ENCODE measurements at places on chromosomes 7 and 10.

DNA sequence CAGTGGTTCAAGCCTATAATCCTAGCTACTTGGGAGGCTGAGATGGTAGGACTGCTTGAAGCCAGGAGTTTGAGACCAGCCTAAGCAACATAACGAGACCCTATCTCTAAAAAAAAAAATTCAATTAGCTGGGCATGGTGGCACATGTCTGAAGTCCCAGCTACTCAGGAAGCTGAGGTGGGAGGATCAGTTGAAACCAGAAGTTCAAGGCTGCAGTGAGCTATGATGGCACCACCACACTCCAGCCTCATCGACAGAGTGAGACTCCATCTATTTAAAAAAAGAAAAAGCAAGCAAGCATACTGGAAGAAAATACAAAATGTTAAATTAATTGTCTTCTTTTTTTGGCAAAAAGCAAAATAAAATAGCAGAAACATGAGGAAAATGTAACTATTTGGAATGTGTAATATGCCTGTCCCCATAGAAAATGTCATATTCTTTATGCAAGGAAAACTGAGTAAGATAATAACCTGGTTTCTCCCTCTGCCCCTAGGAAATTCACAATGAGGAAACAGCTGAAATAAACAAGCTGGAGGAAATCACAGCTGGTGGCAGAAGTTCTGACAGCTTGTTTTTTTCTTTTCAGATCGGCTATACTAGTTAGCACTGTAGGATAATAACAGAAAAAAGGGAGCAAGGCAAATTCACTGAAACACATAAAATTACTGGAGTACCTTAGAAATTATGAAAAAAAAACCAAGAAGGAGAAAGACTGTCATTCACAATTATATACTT, 48.5 kb downstream of the HERPUD2 start:
- DNase-seq, result no peak

DNA sequence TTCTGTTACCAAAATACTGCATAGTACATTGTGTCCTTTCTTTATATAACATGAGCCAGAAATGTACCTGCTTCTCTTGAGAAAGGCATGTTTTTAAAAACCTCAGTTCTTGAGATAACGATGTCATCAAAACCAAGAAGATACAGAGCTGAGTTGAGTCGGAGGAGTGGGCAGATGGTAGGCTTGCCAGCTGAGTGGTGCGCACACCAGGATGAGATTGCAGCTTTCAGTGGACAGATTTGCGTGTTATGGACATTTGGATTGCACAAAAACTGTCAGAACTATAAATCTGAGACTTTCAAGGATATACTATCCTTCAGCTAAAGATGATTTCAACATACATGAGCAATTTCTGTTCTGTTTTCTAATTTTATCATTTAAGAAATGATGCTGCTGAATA, 25.0 kb downstream of the PRKAR2B start:
- DNase-seq, result no peak

- no peak for DNase-seq
Observed at GRCh38 chr10:88995156-88995876, 4.7 kb downstream of the FAS start.

- DNase-seq, result no peak
Observed at GRCh38 chr7:23965296-23965695, 255.3 kb downstream of the STK31 start.

- DNase-seq, result no peak
Observed at GRCh38 chr7:38760226-38760625, 129.1 kb upstream of the AMPH start.

DNA sequence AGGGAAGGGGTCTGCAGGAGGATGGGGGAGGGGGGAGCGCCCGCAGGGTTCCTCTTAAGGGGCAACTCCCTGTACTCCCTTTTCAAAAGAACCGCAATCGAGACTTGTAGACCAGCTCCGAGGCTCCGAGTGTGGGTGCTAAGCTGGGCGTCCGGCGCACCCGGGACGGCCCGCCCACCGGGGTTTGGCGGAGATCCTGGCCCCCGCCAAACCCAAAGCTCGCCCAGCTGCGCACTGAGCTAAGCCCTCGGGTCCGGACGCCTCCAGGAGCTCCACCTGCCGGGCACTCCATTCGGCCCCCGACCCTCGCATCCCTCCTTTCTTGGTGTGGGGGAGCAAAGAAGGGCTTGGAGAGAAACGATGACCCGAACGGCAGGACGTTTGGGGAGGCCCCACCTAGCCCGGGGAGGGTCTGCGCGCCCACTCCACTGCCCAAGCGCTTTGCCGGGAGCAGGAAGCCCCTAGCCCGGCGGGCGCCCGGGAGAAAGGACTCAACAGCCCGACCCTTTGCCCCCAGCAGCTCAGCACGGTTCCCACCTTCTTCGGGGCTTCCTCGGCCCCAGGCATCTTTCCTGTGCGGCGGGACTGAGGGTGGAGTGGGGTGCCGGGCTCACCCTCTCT, 651 bp downstream of the AFAP1L2 start:
- DNase-seq, result no peak

DNA sequence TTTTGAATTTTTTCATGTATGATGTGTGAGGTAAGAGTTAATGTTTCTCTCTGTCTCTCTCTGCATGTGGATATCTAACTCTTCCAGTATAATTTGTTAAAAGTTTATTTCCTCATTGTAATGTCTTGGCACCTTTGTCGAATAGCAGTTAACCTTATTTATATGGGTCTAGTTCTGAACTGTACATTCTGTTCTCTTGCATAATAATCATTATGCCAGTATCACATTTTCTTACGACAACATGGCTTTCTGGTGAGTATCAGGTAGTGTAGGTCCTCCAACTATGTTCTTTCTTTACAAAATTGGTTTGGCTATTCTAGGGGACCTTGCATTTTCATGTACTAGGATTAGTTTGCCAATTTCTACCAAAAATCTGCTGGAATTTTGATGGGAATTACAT, 337.0 kb upstream of the FZD8 start:
- DNase-seq, result no peak

GRCh38 chr7:23696916-23697441, 13.0 kb upstream of the STK31 start:
- peak; percentile 15 for DNase-seq

- DNase-seq, result no peak
Observed at GRCh38 chr7:30694218-30694745, 12.0 kb upstream of the CRHR2 start.

GRCh38 chr7:70775570-70776156, 356.3 kb upstream of the GALNT17 start:
- DNase-seq, result no peak

GRCh38 chr10:62188021-62188616, 80.5 kb downstream of the RTKN2 start:
- no peak for DNase-seq

DNA sequence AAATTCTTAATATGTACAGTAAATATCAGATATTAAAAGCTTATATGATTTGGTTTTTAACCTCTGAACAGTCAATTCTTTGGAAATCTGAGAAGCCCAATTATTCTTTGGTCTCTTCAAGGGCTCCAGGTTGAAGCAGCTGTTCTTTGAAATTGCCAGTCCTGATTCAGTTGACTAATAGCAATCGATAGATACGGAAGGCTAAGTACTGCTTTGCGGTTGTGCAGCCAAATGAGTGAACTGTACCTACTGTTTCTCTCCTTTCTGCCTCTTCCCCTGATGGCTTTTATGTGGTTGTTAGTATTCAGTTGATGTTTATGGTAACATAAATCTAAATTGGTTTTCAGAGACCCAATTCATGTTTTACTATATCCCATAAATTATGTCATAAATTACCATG, 103.1 kb upstream of the RPA3 start:
- DNase-seq, result no peak

GRCh38 chr10:114188001-114188400, 8.8 kb downstream of the TDRD1 start:
- no peak for DNase-seq

DNA sequence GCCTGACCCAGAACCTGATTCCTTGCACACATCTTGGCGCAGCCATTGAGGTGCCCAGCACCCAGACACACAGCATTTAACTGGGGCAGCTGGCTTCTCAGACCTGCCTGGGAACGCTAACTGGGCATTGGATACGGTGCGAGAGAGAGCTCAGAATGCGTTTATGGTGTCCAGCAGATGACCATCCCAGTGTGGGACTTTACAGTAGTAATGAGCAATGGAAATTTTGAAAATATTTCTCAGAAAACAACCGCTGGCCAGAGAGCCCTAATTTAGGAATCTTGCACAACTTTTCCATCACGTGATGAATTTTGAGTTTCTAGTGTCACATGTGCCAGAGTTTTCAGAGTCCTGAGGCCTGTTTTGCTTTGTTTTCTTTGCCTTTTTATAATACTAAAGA, 78.2 kb upstream of the SEC61G start:
- DNase-seq, result no peak

DNA sequence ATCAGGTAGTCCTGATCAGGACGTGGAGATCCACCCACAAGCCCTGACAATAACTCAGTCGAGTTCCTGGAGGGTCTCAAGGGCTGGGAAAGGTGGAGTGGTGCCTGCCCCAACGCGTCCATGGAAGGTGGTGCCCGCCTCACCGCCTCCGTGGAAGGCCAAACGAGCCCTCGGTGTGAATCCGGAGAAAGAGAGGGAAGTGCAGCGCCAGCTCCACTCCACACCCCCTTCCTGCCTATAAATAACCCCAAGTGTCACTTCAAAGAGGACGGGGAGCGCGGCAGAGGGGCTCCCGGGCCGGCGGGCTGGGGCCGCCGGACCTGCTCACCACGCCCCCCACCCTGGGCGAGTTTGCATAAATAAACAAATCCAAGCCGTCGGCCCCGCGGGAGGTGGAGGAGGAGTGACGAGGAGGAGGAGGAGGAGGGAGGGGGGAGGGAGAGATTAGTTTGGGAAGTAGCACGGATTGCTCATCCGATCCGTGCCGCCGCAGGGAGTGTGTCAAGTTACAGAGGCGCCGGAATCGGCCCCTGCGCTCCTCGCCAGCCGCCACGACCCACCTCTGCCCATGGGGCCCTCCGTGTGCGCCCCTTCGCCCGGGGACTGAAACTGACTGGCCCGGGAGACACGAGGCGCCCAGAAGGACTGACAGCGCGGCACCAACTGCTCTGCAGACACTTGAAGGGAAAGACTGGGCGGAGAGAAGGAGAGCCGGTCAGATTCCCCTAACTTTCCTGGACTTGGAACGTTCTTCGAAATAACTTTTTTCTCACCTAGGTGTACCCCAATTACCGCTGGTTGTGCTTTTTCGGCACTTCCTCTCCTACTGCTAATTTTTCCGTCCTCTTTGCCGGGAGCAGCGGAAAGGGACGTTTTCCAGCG, at the start of gene COL13A1:
COL13A1 (plus strand) TSS at position 473 of the 882 bp plus-strand sequence. CDS start 518 bp downstream, outside the sequence.
- DNase-seq, result no peak

GRCh38 chr10:86347856-86348255, 18.7 kb downstream of the GRID1 start:
- no peak for DNase-seq

DNA sequence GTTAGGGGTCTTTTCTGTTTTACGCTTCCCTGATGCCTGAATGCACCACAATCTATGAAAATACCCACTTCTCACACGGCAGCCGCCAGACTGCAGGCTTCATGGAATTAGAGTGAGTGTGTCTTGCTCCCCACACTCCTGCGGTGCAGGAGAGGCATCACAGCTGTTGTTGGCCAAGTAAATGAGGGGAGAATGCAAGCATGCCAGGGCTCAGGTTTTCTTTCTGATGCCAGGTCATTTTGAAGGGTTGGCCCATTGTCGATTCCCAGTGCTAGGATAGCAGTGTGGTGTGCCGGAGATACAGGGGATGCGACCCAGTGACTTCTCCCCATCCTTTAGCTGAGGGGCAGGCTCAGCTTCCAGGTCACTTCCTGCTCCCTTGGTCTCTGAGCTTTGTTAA, 16.3 kb downstream of the CXCL12 start:
- DNase-seq, result no peak

GRCh38 chr7:76340617-76341131, 18.1 kb downstream of the YWHAG start:
- DNase-seq, result no peak

- no peak for DNase-seq
Observed at GRCh38 chr10:132878091-132878729, 64.2 kb downstream of the CFAP46 start.

GRCh38 chr10:69856601-69857166, 55.0 kb downstream of the COL13A1 start:
- no peak for DNase-seq

DNA sequence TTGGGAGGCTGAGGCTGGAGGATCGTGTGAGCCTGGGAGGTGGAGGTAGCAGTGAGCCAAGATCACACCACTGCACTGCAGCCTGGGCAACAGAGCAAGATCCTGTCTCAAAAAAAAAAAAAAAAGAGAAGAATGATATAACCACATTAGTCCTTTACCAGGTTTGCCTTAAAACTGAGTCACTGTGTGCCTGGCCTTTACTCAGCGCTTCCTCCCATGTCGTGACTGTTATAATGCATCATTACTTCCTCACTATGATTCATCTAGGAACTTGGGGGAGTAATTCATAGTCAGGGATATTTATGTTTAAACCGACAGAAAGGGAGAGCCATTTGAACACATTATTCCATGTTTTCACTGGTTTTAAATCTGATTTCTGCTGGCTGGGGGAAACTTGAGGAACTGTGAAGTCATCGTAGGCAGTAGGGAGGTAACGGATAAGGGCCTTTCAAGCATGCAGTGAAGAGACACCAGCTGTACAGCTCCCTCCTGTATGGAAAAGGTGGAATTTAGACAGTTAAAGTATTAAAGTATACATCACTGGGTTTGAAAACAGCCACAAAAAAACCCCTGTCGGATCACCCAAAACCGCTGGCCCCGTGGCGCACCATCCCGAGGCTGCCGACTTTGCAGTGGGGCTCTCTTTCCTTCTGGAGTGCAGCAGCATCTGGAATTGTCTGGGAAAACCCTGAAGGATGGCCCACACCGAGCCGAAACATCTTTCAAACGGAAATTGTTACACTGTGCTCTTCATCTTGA, 119.8 kb downstream of the NKX6-2 start:
- no peak for DNase-seq

DNA sequence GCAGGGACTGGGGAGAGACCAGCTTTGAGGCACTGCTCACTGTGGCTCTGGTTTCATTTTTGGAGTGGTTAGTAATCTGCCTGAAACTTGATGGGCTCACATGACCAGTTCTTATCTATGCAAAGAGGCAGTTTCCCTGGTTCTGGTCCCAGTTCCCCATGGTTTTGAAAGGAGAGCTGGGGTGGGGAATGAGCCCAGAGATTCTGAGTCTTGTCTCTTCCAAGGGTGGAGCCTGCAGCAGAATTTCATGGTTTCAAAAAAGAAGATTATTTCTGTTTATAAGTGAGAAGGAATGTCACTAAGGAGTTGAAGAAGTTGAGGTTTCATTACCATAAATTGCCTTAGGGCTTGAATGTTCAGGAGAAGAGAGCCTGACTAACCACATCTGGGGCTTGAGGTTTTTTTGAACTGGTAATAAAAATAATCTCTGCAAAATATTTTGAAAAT, 190.2 kb upstream of the HABP2 start:
- no peak for DNase-seq
